ENCODE measurements at places on chromosomes 16 and 17.

- no peak overlapping the region for H3K4me3 ChIP-seq
- peak; percentile 31 for DNase-seq
- H3K27ac ChIP-seq = no peak overlapping the region
- H3K27me3 ChIP-seq = no peaks in the 10 kb centered on the region
- no peaks in the 10 kb centered on the region for H3K36me3 ChIP-seq
- no peaks in the 10 kb centered on the region for H3K4me1 ChIP-seq
Observed at GRCh38 chr16:76265434-76266045, 11.7 kb upstream of the CNTNAP4 start.

DNA sequence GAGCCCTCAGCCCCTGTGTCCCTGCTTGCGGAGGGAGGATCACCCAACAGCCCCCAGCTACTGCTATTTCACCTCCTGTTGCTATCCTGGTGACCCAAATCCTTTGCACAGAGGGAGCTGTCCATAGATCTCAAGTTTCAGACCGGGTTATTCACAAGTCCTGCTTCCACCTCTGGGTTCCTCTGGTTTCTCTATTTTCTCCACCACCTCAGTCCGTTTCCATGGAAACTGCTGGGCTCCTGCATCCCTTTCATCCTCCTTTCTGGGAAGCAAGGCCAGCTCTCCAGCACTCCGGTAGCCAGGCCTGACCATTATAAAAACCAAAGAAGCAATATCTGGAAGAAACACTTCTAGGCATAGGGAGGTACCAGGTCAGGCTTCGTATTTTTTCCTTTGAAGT lies 4.8 kb upstream of the CALB2 start:
- peaks cover 12% of the 10 kb centered on the region for H3K27me3 ChIP-seq
- no peaks in the 10 kb centered on the region for H3K36me3 ChIP-seq
- DNase-seq = no peak
- H3K4me3 ChIP-seq = no peak overlapping the region
- H3K27ac ChIP-seq = no peak overlapping the region

- H3K27me3 ChIP-seq = no peaks in the 10 kb centered on the region
- H3K4me3 ChIP-seq = no peak overlapping the region
- no peak overlapping the region for H3K27ac ChIP-seq
- no peaks in the 10 kb centered on the region for H3K36me3 ChIP-seq
Observed at GRCh38 chr16:81816793-81817210, 37.7 kb downstream of the PLCG2 start.

DNA sequence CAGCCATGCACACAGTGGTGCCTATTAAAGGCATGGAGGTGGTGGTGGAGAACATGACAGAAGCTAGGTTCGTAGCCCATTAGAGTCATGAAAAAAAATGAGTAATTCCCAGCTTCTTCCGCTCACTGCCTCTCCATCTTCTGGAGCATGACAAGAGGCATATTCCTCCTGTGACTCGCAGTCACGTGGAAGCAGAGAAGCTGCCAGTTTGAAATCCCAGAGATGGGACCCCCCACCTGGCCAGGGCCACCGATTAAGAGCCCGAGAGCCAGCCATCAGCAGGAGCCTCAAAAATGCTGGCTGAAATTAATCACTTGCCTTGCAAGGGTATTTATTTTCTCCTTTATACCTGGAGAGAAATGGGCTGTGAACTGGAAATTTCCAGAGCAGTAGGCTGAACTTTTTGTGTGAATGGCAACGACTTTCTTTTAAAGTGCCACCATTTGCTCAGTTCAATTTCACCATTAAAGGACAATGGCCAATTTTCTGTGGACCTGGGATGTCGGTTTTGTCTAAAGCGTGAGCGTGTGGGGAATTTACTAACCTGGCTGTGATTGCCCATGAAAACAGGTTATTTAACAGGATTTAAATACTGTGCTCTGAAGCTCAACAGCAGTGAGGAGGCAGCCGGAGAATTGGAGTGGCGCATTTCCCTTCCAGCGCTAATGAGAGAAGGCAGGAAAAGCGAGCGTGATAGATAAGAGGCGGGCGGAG lies 189.7 kb upstream of the SDK2 start:
- no peaks in the 10 kb centered on the region for H3K36me3 ChIP-seq
- H3K4me1 ChIP-seq = no peaks in the 10 kb centered on the region
- H3K27ac ChIP-seq = no peak overlapping the region
- H3K4me3 ChIP-seq = no peak overlapping the region
- no peak for DNase-seq
- peaks cover 27% of the 10 kb centered on the region for H3K27me3 ChIP-seq

- peaks cover 20% of the 10 kb centered on the region for H3K27me3 ChIP-seq
- peak; percentile 67 for DNase-seq
- H3K4me3 ChIP-seq = no peak overlapping the region
- H3K36me3 ChIP-seq = no peaks in the 10 kb centered on the region
Observed at GRCh38 chr17:50630524-50631194, 4.0 kb upstream of the ABCC3 start.

DNA sequence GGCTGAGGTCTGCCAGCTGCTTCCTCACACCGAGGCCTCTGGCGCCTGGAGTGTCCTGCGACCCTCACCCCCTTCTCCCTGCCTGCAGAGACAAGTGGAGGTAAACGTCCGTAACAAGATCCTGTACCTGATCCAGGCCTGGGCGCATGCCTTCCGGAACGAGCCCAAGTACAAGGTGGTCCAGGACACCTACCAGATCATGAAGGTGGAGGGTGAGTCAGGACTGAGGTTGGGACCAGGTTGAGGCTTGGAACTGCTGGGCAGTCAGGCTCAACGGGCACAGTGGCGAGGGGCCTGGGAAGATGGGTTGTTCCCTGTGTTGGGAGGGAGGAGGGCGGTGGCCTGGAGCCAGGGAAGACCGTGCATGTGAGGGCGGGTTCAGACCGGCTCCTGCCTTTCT lies 4.8 kb downstream of the HGS start:
- no peaks in the 10 kb centered on the region for H3K36me3 ChIP-seq
- H3K4me1 ChIP-seq = peaks cover 12% of the 10 kb centered on the region
- H3K27ac ChIP-seq = no peak overlapping the region
- no peak for DNase-seq
- no peaks in the 10 kb centered on the region for H3K27me3 ChIP-seq
- H3K4me3 ChIP-seq = no peak overlapping the region

GRCh38 chr17:48997103-48997826 lies at the start of gene IGF2BP1:
IGF2BP1 (plus strand) TSS chr17:48997385; CDS start chr17:48997746, 361 bp downstream.
- H3K36me3 ChIP-seq = no peaks in the 10 kb centered on the region
- H3K4me3 ChIP-seq = peak within 1 kb of the TSS; percentile 87
- no peaks in the 10 kb centered on the region for H3K27me3 ChIP-seq
- DNase-seq = peak; percentile 88

DNA sequence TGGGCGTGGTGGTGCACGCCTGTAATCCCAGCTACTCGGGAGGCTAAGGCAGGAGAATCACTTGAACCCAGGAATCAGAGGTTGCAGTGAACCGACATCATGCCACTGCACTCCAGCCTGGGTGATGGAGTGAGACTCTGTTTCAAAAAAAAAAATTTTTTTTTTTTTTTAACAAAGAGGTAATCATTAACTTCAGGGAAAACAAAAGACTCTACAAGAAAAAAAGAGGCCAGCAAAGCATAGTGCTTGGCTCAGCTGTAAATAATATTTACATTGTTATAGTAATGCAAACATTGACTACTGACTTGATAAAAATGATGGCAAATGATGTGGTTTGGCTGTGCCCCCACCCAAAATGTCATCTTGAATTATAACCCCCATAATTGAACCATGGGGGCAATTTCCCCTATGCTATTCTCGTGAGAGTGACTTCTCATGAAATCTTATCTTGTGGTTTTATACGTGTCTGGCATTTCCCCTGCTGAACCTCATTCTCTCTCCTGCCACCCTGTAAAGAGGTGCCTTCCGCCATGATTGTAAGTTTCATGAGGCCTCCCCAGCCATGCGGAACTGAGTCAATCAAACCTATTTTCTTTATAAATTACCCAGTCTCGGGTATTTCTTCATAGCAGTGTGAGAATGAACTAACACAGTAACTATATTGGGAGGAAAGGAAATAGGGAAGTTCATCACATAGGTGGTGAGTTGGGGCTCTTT lies 12.7 kb upstream of the SSTR2 start:
- H3K27me3 ChIP-seq = no peaks in the 10 kb centered on the region
- no peak overlapping the region for H3K4me3 ChIP-seq
- peaks cover 7% of the 10 kb centered on the region for H3K4me1 ChIP-seq
- H3K36me3 ChIP-seq = no peaks in the 10 kb centered on the region
- H3K27ac ChIP-seq = peak overlapping the region; percentile 19

- H3K27ac ChIP-seq = no peak overlapping the region
- H3K36me3 ChIP-seq = no peaks in the 10 kb centered on the region
- no peaks in the 10 kb centered on the region for H3K4me1 ChIP-seq
- H3K27me3 ChIP-seq = no peaks in the 10 kb centered on the region
- no peak for DNase-seq
Observed at GRCh38 chr17:71919896-71920295, 200.9 kb upstream of the SOX9 start.

- DNase-seq = no peak
- no peak overlapping the region for H3K27ac ChIP-seq
- H3K4me1 ChIP-seq = peaks cover 1% of the 10 kb centered on the region
Observed at GRCh38 chr16:86990451-86990850, 326.7 kb downstream of the C16orf95 start.

DNA sequence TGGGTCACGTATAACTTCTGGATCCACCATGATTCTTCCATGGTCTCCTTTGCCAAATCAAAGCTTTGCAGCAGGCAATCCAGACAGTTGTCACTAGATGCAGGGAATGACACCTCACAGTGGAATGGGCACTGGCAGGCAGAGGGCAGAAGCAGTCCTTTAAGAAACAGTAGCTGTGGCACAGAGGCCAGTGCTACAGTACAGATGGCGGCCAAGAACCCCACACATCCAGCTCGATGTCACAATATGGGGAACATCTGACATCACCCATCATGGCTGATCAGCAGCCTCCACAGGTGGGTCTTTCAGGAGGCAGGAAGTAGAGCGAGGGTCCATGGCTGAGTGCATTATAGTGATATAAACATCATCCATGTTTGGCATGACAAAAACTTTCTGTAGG lies 18.8 kb upstream of the ERN1 start:
- H3K27ac ChIP-seq = peak overlapping the region; percentile 93
- no peaks in the 10 kb centered on the region for H3K36me3 ChIP-seq
- no peaks in the 10 kb centered on the region for H3K27me3 ChIP-seq
- H3K4me3 ChIP-seq = no peak overlapping the region

GRCh38 chr16:77590707-77591106 lies 131.6 kb upstream of the NUDT7 start:
- H3K27me3 ChIP-seq = no peaks in the 10 kb centered on the region
- no peaks in the 10 kb centered on the region for H3K36me3 ChIP-seq
- H3K4me1 ChIP-seq = no peaks in the 10 kb centered on the region

- H3K36me3 ChIP-seq = no peaks in the 10 kb centered on the region
- no peak overlapping the region for H3K4me3 ChIP-seq
- DNase-seq = peak; percentile 51
- H3K4me1 ChIP-seq = peaks cover 3% of the 10 kb centered on the region
Observed at GRCh38 chr17:9228408-9229159, 207.3 kb downstream of the NTN1 start.

DNA sequence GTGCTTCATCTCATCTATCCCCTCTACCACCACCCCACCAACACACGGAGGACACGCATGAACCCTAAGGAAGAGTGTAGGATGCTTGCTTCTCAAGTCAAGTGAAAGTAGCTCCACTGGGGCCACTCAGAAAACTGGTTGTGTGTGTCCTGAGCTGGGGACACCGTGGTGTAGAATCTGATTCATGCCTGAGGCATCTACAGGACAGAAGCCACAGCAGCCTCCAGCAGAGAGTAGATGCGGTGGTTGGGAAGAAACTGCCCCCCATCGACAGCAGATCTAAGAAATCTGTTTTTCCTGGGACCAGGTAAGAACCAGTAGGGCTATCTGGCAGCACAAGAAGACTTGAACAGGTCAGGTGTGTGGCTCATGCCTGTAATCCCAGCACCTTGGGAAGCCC lies 51.9 kb upstream of the HLF start:
- H3K27me3 ChIP-seq = no peaks in the 10 kb centered on the region
- no peak overlapping the region for H3K4me3 ChIP-seq
- no peaks in the 10 kb centered on the region for H3K36me3 ChIP-seq
- DNase-seq = no peak

GRCh38 chr17:5870231-5870953 lies 199.8 kb upstream of the WSCD1 start:
- H3K4me3 ChIP-seq = no peak overlapping the region
- no peaks in the 10 kb centered on the region for H3K27me3 ChIP-seq
- H3K4me1 ChIP-seq = no peaks in the 10 kb centered on the region

DNA sequence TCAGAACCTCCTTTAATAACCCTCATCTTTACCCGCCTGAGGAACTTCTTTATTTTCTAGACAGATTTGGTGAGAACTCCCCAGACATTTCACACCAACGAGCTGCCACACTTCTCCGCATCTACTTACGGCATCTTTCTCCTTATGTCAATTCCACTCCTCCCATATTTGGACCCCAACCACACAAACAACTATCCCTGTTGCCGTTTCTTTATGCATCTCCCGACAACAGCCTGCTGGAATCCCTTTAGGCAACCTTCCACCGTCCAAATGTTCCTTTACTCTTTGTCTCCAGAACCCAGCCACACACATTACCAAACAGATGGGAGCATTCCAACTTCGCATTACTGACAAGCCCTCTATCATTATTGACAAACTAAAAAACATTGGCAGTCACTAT lies 8.8 kb upstream of the ENDOV start:
- no peak overlapping the region for H3K4me3 ChIP-seq
- no peak for DNase-seq
- no peaks in the 10 kb centered on the region for H3K27me3 ChIP-seq
- peaks cover 4% of the 10 kb centered on the region for H3K4me1 ChIP-seq
- H3K27ac ChIP-seq = no peak overlapping the region

DNA sequence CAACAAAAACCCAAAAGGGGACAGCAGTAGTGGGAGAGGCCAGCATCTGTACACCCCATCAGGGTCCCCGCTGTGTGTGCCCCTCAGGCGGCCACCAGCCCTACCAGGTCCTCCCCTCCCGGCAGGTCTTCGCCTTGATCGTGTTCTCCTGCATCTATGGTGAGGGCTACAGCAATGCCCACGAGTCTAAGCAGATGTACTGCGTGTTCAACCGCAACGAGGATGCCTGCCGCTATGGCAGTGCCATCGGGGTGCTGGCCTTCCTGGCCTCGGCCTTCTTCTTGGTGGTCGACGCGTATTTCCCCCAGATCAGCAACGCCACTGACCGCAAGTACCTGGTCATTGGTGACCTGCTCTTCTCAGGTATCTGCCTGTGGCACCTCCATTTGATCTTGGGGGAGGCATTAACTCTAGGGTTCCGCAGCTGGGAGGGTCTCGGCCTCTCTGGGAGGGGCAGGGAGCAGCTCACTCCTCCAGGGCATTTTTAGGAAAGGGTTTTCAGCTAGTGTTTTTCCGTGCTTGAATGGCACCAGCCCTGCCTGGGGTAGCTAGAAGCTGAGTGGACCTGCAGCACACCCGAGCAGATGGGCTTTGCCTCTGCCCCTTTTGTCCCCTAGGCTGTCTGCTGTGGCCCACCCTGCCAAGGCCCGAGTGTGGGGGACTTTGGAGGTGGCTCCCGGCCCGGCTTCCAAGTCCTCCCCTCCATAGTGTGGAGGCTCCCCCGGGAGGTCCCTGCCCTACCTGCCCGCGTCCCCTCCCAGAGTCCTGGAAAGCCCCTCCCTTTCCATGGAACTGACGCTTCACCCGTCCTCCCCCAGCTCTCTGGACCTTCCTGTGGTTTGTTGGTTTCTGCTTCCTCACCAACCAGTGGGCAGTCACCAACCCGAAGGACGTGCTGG lies 2.6 kb downstream of the SYNGR2 start:
- no peaks in the 10 kb centered on the region for H3K27me3 ChIP-seq
- H3K36me3 ChIP-seq = no peaks in the 10 kb centered on the region
- H3K27ac ChIP-seq = no peak overlapping the region
- DNase-seq = no peak
- H3K4me1 ChIP-seq = peaks cover 20% of the 10 kb centered on the region

Data from hepatocyte (in vitro differentiated cells).